Caki2 (cell line): ENCODE measurements at places on chromosomes 3 and 15. TPM values are rescaled to one million over a fixed set of nuclear protein-coding genes. Genes with fewer than 3 reads are reported as not detected.

LINS1 gene
- 7.8 and 16.1 TPM in 2 replicates for total RNA-seq

ADPRH gene
- 1.7 and 2.2 TPM in 2 replicates for total RNA-seq

AVEN gene
- total RNA-seq: 14.2 and 23.8 TPM in 2 replicates

PLAAT1 gene
- 6.0 and 22.0 TPM in 2 replicates for total RNA-seq

DUOX2 gene
- not detected in 2 replicates for total RNA-seq

PLA1A gene
- 10.6 and 17.7 TPM in 2 replicates for total RNA-seq
